K562 (cell line): ENCODE measurements at places on chromosomes 6 and 20. TPM values are rescaled to one million over a fixed set of nuclear protein-coding genes. Genes with fewer than 3 reads are reported as not detected.

Gene SMOC2
- total RNA-seq = 1.2 and 1.7 TPM in 2 replicates

GRCh38 chr6:112575309-112575834, 228.2 kb downstream of the RFPL4B start:
- H3K4me3 ChIP-seq = no peak overlapping the region
- no peaks in the 10 kb centered on the region for H3K4me1 ChIP-seq
- DNase-seq = no peak
- no peak overlapping the region for H3K27ac ChIP-seq
- no peaks in the 10 kb centered on the region for H3K27me3 ChIP-seq
- H3K36me3 ChIP-seq = no peaks in the 10 kb centered on the region

DNA sequence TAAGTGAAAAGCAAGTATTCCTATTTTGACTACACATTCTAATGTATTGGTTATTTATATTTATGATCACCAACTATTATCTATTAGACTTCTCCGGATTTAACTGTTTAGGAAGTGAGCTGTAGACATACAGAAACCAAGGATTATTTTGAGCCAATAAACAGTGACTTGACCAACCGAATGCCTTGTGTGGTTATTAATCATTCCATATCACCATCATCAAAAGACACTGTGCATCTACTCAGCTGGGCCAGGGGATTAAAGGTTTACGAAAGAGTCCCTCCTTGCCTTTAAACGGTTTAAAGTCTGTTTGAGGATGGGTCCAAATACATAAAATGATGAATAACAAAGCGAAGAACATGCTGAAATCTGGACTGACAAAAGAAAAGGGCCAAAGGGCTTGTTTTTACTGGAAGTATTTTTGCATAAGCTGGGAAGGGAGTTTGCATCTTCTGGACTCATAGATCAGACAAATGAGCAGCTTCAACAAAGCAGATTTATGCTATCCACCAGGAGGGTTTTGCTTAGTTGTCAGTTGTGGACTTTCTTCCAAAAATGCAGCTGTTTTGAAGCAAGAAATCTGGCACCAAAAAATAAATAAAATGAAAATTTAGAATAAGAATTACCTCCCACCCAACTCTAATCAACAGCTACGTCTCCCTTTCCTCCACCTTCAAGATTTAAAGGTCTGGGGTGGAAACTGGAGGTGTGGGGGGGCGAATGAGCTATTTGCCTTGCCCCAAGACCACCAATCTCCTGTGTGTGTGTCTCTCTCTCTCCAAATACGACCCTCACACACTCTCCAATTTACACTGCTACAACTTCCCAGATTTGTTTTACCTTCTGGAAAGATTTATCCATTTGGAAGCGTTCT, 33.6 kb upstream of the ID4 start:
- no peak for DNase-seq
- no peaks in the 10 kb centered on the region for H3K36me3 ChIP-seq
- H3K27ac ChIP-seq = peak overlapping the region; percentile 44; the same call in 1 of the 3 replicates
- peaks cover 12% of the 10 kb centered on the region; the same call in 2 of the 3 replicates for H3K4me1 ChIP-seq
- no peaks in the 10 kb centered on the region; the same call in 2 of the 3 replicates for H3K27me3 ChIP-seq
- peak overlapping the region; percentile 53 for H3K4me3 ChIP-seq

GRCh38 chr20:62066339-62066982, 780 bp upstream of the TAF4 start:
- peaks cover 27% of the 10 kb centered on the region for H3K36me3 ChIP-seq
- peak; percentile 70 for DNase-seq
- peak overlapping the region; percentile 79 for H3K27ac ChIP-seq

- H3K27me3 ChIP-seq = no peaks in the 10 kb centered on the region
- no peaks in the 10 kb centered on the region for H3K4me1 ChIP-seq
These were observed 212.7 kb downstream of the PACRG start for GRCh38 chr6:162940426-162940825.

Gene TRIM40
- not detected in 2 replicates for total RNA-seq

Gene UTRN
- 10.4 and 12.0 TPM in 2 replicates for total RNA-seq

Gene TNXB
- total RNA-seq = 24.2 and 25.8 TPM in 2 replicates

Gene LRFN2
- not detected in 2 replicates for total RNA-seq

DNA sequence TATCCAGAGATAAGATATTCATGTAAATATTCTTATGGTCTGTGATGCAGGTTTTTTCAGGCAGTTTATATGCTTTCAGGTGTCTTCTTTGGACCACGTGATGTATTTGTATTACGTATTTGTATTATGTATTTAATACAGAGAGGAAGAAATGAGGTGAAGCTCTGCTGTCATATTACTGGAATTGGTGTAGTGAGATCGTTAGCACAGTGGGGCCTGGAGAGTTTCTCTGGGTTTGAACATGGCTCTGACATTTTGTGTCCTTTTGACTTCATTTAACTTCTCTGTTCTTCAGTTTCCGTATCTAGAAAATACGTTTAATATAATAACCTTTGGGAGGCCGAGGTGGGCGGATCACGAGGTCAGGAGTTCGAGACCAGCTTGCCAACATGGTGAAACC, 1.6 kb upstream of the PRIM2 start:
- no peaks in the 10 kb centered on the region for H3K4me1 ChIP-seq
- no peak overlapping the region for H3K27ac ChIP-seq
- no peak overlapping the region for H3K4me3 ChIP-seq
- no peak for DNase-seq

Gene HSPA1L
- total RNA-seq = 1.0 and 1.1 TPM in 2 replicates

Gene HLA-DRA
- total RNA-seq = 1.8 and 2.4 TPM in 2 replicates

DNA sequence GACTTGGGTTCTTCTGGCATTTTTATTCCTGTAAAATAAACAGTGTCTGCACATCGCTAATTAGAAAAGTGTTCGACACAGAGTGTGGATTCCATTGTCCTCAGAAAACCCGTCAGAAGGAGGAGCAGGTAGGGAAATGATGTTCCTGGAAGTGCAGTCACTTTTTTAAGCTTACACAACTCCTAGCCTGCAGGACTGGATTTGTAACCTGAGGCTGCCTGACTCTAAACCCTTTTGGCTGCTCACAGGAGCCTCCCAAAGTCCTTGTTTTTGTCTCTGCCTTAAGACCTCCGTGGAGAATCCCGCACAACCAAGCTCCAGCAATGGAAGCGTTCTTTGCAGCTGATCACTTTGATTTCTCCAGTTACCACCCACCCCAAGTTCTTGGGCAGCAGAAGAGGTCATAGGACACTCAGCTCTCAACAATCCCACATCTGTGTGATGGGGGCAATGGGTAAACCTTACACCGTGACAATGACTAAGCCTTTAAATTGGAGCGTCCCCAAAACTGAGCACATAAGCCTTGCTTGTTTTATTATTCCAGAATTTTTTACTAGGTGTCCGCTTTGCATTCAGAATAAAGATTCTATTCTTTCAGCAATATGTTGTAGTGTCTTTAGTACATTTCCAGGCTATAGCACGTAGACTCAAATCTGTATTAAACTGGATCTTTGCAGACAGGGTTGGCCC, 227.9 kb downstream of the TBXT start:
- DNase-seq = no peak
- no peak overlapping the region for H3K4me3 ChIP-seq
- H3K4me1 ChIP-seq = no peaks in the 10 kb centered on the region
- no peak overlapping the region for H3K27ac ChIP-seq

GRCh38 chr6:169854813-169855212, 103.4 kb downstream of the ERMARD start:
- H3K27ac ChIP-seq = no peak overlapping the region
- H3K4me1 ChIP-seq = no peaks in the 10 kb centered on the region
- no peak overlapping the region for H3K4me3 ChIP-seq
- peaks cover 64% of the 10 kb centered on the region for H3K27me3 ChIP-seq

- H3K4me1 ChIP-seq = peaks cover 28% of the 10 kb centered on the region; the same call in 2 of the 3 replicates
- H3K27me3 ChIP-seq = no peaks in the 10 kb centered on the region
- DNase-seq = no peak
- no peak overlapping the region for H3K4me3 ChIP-seq
These were observed 17.8 kb upstream of the HMGN4 start for GRCh38 chr6:26520237-26520849.

GRCh38 chr20:2244993-2245392, 50.8 kb upstream of the TGM3 start:
- no peaks in the 10 kb centered on the region for H3K4me1 ChIP-seq
- no peak overlapping the region for H3K4me3 ChIP-seq
- H3K27ac ChIP-seq = no peak overlapping the region
- H3K27me3 ChIP-seq = no peaks in the 10 kb centered on the region; the same call in 2 of the 3 replicates
- DNase-seq = no peak

Gene DDO
- total RNA-seq = 0.09 TPM in 1 of 2 replicates, not detected in the other

DNA sequence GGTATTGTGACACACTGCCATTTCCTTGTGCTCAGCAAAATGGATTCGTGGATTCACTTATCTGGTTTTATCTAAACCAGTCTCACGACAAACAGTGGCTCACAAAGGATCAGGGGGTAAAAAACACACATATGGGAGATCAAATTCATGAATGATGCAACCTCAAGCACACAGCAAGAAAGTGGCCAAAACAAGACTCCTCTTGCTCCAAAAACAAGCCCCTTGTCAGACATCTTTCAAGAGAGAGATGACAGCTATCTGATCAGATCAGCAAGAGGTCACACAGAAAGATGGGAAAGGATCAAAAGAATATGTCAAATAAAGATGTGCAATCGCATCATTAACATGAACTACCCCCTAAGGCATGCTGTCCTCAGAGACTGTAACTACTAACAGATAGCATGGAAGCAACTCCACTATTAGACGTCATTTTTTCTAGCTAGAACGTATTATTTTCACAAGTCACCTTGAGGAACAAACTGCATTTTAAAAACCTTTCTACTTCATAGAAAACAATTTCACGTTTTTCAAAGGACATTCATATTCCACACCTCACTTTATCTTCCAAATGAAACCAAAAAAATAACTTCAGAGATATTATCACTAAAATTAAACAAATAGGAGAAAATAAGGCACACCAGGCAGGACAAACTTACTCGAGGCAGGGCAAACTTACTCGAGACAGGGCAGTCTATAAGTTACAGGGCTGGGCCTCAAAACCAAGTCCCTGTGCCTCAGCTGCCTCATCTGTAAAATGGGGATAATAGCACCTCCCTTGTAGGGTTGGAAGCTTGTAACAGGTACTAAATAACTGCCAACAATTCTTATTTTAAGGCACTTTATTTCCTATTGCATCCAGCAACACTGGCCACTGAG, 122.3 kb downstream of the PREX1 start:
- H3K4me1 ChIP-seq = peaks cover 7% of the 10 kb centered on the region; the same call in 1 of the 3 replicates
- H3K4me3 ChIP-seq = no peak overlapping the region
- H3K36me3 ChIP-seq = no peaks in the 10 kb centered on the region
- H3K27ac ChIP-seq = no peak overlapping the region

DNA sequence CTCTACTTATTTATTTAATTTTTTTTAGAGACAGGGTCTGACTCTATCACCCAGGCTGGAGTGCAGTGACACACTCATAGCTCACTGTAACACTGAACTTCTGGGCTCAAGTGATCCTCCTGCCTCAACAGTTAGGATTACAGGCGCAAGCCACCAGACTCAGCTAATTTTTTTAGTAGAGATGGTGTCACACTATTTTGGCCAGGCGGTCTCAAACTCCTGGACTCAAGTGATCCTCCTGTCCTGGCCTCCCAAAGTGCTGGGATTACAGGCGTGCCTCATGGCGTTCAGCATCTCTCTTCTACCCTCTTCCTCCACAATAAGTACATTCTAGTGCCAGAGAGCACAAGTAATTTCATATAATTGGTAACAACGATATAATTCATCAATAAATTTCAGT, 5.5 kb downstream of the SSR1 start:
- peaks cover 81% of the 10 kb centered on the region for H3K36me3 ChIP-seq
- no peak overlapping the region for H3K27ac ChIP-seq
- DNase-seq = no peak
- H3K27me3 ChIP-seq = no peaks in the 10 kb centered on the region
- peaks cover 8% of the 10 kb centered on the region for H3K4me1 ChIP-seq
- H3K4me3 ChIP-seq = no peak overlapping the region

DNA sequence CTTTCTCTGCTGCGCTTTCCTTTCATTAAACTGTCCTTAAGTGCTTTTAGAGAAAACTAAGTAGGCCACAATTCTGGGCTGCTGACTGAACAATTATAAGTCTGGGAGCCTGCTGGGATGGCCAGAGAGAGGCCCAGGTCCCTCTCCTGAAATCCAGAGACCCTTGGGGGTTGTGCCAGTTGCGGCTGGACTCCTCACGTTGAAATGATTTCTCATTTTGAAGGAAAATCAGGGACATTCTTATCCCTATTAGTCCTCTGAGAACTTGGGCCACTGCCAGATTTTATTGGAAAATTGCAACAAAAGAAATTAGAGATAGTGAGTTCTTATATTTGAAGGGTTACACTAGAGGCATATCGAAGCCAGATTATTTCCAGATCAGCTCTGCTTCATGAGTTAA, 145.1 kb downstream of the CLIC5 start:
- H3K27me3 ChIP-seq = no peaks in the 10 kb centered on the region
- DNase-seq = no peak
- no peak overlapping the region for H3K4me3 ChIP-seq

Gene LY86
- not detected in 2 replicates for total RNA-seq

Gene BPIFA1
- total RNA-seq = not detected in 2 replicates

- no peak overlapping the region for H3K4me3 ChIP-seq
- DNase-seq = no peak
- peaks cover 14% of the 10 kb centered on the region; the same call in 1 of the 2 replicates for H3K4me1 ChIP-seq
- no peaks in the 10 kb centered on the region for H3K36me3 ChIP-seq
- H3K27ac ChIP-seq = peak overlapping the region; percentile 13; the same call in 2 of the 3 replicates
These were observed 75.2 kb upstream of the IYD start for GRCh38 chr6:150293423-150294173.

- no peaks in the 10 kb centered on the region for H3K27me3 ChIP-seq
- H3K4me3 ChIP-seq = no peak overlapping the region
- no peaks in the 10 kb centered on the region; the same call in 1 of the 2 replicates for H3K4me1 ChIP-seq
- no peak for DNase-seq
- H3K36me3 ChIP-seq = no peaks in the 10 kb centered on the region
These were observed 29.1 kb upstream of the SLC2A12 start for GRCh38 chr6:134081506-134081905.

Gene TNNC2
- not detected in 2 replicates for total RNA-seq

Gene BCKDHB
- 9.4 and 10.1 TPM in 2 replicates for total RNA-seq

Gene TTK
- total RNA-seq = 37.7 and 38.3 TPM in 2 replicates

GRCh38 chr6:55758156-55758937, 117.0 kb downstream of the BMP5 start:
- no peaks in the 10 kb centered on the region for H3K36me3 ChIP-seq
- no peak for DNase-seq
- no peaks in the 10 kb centered on the region for H3K4me1 ChIP-seq
- no peak overlapping the region for H3K27ac ChIP-seq
- H3K4me3 ChIP-seq = no peak overlapping the region

DNA sequence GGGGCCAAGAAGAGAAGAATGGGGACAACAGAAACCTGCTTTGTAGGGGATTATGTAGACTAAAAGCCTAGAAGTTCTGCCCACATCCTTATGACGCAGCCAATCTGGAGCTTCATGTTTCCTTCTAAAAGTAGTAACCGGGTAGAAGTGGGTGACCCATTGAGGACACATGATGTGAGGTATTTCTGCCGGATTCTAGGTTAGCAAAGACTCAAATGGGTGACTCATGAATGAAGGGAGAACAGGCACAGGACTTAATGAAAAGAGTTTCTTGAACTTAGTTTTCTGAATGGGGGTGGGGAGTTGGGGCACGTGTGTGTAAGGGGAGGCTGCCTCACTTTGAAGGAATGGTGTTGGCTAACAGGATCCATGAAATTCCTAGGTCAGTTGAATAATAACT, 68.8 kb downstream of the CDS2 start:
- no peaks in the 10 kb centered on the region for H3K27me3 ChIP-seq
- H3K27ac ChIP-seq = no peak overlapping the region
- H3K36me3 ChIP-seq = 0 out of 3 replicates have a peak, but pooled peaks cover 3% of the 10 kb centered on the region
- H3K4me3 ChIP-seq = no peak overlapping the region
- H3K4me1 ChIP-seq = no peaks in the 10 kb centered on the region
- no peak for DNase-seq
